ENCODE measurements at places on chromosomes 2 and 18. TPM values are rescaled to one million over a fixed set of nuclear protein-coding genes. Genes with fewer than 3 reads are reported as not detected.

GRCh38 chr2:150889141-150889540 lies 372.5 kb downstream of the RBM43 start:
- DNase-seq = no peak

GRCh38 chr2:46984642-46985476 lies 69.3 kb upstream of the MCFD2 start:
- no peak for DNase-seq

- no peak for DNase-seq
These were observed 50.3 kb downstream of the CCBE1 start for GRCh38 chr18:59646963-59647307.

GRCh38 chr2:32260376-32260775 lies 4.3 kb downstream of the NLRC4 start:
- DNase-seq = no peak

- no peak for DNase-seq
These were observed 12.1 kb downstream of the RNF144A start for GRCh38 chr2:6929196-6929819.

- no peak for DNase-seq
These were observed 111.5 kb downstream of the CYP26B1 start for GRCh38 chr2:72036173-72036545.

GRCh38 chr18:13605901-13606300 lies 120.5 kb downstream of the FAM210A start:
- DNase-seq = no peak

GRCh38 chr18:34339155-34339554 lies 114.4 kb upstream of the NOL4 start:
- no peak for DNase-seq

TUBA4B gene
- not detected for total RNA-seq

RGPD3 gene
- total RNA-seq = 1.6 TPM

IL1B gene
- total RNA-seq = 2.3 TPM
